ENCODE measurements at places on chromosomes 1 and 21.

GRCh38 chr1:232247669-232248068 lies 382.3 kb downstream of the SIPA1L2 start:
- DNase-seq = no peak

GRCh38 chr1:154813300-154813816 lies 56.7 kb downstream of the KCNN3 start:
- DNase-seq = no peak

DNA sequence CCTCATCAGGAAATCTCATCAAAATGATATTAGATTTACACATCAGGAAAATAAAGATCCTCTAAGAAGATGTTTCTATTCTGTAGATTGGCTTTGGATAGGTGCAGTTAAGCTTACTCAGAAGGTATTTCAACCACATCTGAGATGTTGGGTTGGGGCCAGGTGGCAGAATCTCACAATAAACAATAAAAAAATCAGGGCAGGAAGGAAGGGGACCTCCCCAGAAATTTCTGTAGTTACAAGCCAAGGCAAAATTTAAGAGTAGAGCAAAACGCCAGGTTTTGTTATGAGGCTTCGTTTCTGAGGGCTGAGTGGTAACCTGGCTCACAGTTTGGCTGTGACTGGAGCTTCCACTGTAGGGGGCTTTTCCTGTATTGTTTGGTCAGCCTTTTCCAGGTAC lies 84.8 kb downstream of the HUNK start:
- DNase-seq = no peak

GRCh38 chr1:176976771-176977170 lies 187.7 kb downstream of the ASTN1 start:
- DNase-seq = no peak
